ENCODE measurements at places on chromosomes 2 and 18.

GRCh38 chr2:182917924-182918323 lies 51.5 kb upstream of the FRZB start:
- DNase-seq: no peak

DNA sequence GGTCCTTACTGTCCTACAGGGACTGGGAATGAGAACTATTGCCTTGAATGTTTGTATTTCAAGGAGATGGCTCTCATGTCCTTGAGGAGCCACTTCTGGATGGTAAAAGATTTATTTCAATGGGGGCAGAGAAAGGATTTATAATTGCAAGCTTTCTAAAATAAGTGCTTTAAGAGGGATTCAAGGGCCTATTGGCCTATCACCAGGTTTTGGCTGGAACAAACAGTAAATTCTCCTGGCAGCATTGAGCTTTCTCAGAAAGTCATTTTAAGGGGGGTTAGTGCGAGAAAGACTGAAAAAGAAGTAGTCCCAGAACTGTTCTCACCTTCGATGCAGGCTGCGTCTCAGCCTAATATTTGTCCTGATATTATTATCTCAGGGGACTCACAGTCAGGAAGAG lies 29.8 kb downstream of the DPP10 start:
- DNase-seq: no peak

- DNase-seq: peak; percentile 7
Observed at GRCh38 chr18:57859314-57859713, 56.2 kb upstream of the ATP8B1 start.

DNA sequence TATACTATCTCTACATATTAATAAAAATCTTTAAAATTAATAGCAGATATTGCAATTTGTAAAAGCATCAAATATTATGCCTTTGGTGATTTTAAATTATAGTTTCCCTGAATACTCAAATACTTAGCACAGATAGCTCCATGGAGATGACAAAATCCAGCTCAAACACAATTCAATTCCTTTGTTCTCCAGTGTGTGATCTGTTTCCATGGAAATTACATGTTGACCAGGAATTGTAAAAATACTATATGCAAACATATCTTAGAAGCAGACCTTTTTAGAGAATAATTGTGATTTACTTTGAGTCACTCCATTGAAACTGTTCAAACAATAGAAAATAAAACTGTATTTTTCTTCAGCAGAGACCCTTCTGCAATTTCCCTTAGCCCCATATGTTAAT lies 68.3 kb downstream of the FAM161A start:
- DNase-seq: no peak

DNA sequence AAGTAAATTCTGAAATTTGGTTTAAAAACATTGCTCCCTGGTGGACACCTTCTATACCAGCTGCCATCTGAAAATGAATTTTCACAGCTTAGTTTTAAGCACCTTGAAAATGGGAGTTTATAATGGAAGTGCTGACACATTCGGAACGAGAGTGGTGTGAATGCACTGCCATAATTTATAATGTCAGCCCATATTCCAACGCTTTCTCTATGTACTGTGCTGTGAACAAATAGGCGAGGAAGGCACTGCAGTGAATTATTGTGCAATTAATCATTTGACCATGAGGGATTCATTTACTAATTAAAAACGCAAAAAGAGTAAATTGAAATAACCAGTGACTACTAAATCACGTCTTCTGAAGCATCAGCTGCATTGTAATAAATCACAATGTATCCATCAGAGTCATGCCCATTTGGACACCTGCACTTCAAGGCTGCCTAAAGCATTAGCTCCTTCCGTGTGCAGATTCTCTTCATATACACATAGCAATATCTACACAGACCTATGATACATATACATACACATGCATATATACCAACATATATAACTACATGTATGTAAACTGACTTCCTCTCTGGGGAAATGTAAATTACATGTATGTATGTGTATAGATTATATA lies 699.8 kb downstream of the GALR1 start:
- no peak for DNase-seq

DNA sequence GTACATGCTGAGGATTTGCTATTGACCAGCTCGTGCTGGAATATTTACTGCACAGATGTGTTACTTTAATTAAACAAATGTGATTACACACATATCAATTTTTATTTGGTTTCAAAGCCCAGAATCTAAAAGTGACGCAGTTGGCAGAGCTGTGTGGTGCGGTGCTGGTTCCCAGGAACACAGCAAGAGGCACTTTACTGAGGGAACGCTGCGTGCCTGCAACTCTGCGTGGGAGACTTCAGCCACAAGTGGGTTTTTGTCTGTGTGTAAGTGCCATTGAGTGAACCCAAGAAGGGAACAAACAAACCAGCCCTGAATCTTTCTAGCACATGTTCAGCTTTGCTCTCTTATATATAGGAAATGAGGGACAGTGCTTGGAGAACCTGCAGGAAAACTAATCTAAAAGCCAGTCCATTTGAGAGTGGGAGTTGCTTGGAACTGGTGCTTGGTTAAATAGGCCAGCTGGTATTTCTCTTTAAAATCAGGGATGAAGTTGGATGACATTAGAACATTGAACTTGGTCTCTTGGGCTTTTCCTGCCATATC lies 196.6 kb upstream of the CELF4 start:
- no peak for DNase-seq

All from MV-4-11 (cell line).